ENCODE measurements at places on chromosomes 6 and 20.

DNA sequence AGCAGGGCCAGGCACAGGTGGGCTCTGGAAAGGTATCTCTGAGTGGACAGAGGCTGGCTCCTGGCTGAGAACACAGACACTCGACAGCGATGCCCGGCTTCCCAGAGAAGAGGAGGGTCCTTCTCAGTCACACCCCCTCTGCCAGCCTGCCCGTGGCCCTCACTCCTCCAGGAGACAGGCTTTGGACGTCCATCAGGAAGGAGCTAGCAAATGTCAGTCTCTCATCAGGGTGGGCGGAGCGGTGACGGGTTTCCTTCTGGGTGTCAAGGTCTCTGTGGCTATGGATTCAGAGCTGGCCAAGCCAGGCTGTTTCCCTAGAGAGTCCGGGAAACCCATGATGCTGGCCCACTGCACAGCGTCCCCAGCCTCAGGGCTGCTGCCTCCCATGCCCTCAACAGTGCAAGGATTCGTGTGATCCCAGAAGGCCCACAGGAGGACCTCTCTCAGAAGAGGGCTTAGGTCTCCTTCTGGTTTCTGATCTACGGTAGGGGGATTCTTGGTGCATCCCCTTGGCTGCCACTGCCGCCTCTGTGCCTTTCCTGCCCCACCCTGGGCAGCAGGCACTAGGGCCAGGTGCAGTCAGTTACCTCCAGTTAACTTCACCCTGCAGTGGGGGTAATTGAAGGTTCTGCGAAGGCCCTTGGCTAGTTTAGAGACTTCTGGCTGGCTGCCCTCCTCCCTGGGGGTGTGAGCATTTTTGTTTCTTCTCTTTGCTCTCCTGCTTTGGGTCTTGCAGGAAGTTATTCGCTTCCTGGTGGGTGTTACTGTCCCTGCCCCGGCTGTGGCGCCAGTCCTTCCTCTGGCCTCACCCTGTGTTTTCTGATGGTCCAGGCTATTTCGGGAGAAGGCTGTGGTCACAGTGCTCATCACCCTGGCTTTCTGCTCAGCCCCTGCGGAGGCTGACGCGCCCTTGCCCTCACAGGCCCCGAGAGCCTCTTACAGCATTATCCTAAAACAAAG is 80.2 kb downstream of the CDH4 start:
- no peak for DNase-seq

- DNase-seq = no peak
Measured at GRCh38 chr6:81158956-81159355, 593.5 kb downstream of the TENT5A start.

GRCh38 chr20:46420878-46421277 is 14.5 kb upstream of the ELMO2 start:
- no peak for DNase-seq

GRCh38 chr6:33840048-33840926 is 36.5 kb upstream of the MLN start:
- DNase-seq = no peak

GRCh38 chr6:3358413-3359100 is 98.3 kb downstream of the SLC22A23 start:
- no peak for DNase-seq

All from retina (tissue), 1 donor.